ENCODE measurements at places on chromosomes 11 and 22.

DNA sequence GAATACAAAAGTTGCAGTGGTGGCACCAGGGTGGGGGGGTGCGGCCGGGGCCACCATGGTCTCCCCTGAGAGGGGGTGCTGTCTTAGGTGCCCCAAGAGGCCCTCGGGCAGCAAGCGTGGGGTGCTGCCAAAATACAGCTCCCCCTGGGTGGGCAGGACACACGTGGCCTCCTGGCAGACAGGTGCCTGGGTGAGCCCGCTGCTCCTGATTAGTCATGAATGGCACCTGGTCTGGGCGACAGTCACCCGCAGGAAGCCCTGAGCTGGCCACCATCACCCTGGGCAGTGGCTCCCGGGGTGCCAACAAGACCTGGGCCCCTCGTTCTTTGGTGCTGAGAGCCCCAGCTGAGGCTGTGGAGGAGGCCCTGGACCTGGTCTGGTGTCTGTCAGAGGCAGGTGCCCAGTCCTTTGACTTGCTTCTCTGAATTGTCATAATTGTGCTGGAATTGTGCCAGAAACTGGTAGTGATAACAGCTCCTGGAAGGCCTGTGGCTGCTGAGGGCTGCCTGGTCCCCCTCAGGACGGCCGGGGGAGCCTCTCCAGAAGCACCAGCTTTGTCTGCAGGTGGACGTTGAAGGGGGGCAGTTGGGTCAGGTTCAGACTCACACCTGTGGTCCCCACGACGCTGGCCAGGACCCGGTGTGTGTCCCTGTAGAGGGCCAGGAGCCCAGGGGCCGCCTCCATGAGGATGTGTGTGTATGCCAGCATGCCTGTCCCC lies 14.8 kb downstream of the ALG12 start:
- no peak for DNase-seq

- no peak for DNase-seq
Observed at GRCh38 chr11:123801765-123802164, 4.4 kb downstream of the OR6M1 start.

DNA sequence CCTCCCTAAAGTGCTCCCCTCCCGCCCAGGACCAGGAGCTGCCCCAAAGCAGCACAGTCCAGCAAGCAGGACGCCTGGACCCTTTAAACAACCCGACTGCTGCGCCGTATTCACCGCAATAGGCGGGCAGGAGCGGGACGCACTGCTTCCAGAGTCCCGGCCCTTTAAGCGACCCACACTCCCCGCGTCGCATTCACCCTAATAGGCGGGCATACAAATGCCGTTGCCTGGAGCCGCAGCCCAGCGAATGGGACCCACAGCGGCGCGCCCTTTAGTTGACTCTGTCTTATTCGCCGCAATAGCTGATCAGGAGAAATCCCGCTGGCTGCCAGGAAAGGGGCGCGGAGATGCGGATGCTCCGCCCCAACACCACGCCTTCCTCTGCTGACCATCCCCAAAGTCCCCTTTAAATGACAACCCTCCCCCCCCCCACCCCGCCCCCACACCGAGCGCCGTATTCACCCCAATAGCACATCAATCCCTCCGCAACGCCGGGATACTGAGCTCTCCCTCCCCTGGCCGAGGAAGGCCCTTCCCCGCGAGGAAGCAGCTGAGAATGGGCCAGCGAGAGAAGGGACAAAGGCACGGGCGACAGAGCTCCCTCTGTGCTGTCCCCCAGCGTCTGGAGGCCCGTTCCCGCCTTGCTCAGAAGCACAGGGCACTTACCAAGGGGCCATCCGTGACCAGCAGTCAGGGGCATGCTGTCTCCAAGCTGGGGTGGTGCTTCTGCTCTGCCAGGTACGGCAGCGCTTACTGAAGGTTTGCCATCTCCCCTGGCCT lies 4.7 kb downstream of the OSBPL5 start:
- peak; percentile 94 for DNase-seq

- no peak for DNase-seq
Observed at GRCh38 chr11:1943977-1944376, 3.2 kb upstream of the MRPL23 start.

- DNase-seq = no peak
Observed at GRCh38 chr22:41250127-41250526, 9.4 kb upstream of the CHADL start.

DNA sequence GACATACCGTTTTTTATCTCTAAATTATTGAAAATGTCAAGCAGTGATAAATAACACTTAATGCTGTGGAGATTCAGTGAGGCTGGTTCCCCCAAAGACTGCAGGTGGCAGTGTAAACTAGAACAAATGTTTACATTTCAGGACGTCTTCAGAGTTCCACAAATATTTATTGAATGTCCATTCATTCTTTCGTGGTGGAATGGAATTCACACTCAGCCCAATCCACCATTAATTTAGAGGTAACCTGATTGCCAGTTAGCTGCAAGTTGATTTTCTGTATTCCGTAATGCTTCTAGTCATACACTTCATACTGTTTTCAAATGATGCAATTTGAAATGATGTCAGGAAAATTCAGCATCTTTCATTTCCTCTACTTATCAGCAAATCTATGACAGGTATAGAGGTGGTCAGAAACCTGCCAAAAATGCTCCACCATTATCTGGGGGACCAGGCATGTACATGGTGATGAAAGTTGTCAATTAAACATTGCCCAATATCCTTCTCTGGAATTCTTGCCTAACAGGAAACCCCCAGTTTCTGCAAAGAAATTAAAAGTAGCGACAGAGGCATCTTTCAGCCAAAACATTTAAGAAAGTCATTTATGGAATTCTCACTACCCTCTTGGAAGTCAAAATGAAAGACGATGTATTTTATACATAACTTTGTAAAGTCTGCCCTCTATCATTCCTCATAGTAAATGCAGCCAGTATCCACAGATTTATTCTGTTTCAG lies 94.3 kb upstream of the BMAL1 start:
- DNase-seq = no peak

DNA sequence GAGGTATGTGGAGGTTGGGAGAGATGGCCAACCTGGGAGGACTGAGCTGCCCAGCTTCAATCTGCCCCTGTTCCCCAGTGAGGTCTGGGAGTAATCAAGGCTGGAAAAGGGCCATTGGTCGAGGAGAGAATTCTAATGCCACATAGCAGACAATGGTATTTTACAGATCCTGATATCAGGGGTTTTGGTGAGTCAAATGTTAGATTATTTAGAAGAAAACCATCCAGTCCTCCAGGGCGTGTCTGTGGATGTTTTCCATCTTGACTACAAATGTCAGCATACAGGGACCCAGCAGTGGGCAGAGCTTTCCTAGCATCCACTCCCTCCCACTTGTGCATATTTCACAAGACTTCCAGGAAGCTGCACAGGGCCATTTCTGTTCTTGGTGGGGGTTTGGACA lies 107.9 kb downstream of the SCN3B start:
- no peak for DNase-seq

DNA sequence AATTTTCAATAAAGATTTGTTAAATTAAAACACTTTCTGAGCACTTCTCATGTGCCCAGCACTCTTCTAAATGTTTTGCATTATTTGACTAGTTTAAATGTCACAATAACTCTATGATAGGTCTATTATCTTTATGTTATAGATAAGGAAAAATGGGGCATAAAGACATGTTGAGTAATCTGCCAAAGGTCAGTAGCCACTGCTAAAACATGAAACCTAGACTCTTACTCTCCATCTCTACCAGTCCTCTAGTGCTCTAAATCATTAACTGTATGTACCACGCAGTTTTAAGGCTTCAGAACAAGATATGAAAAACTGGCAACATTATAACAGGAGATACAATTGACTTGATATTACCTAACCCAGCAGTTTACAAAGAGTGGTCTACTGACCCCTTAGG lies 6.9 kb downstream of the RAB6A start:
- DNase-seq = no peak

DNA sequence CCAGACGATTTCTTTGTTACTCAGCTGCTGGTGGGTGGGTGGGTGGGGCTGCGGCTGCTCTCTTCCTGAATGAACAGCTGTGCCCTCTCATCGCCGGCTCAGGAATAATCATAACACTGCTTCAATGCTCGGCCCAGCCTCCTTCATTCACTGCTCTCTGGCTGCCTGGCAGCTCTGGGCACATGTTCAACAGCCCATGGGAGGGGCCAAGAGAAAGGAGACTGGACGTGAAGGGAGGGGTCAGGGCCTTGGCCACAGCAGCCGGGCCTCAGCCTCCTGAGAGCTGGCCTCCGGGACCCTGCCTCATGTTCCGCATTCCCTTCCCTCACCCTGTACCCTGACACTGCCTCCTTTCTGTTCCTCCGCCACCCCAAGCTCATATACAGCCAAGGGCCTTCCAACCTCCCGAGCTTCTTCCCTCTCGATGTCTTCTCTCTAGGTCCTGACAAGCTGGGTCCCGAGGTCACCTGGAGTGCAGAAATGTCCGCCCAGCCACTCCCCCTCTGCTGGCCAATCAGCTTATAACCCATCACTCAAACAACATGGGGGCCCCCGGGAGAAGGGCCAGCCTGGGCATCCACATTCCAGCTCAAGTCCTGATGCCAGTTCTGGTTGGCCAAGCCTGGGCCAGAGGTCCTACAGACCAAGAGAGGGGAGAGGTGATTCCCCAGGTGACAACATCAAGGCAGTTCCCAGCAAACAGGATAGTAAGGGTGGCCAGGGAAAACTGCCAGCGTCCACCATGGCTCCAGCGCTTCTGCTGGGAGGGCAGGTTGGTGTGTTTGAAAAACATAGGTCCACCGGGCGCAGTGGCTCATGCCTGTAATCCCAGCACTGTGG lies 3.2 kb upstream of the CSDC2 start:
- peak; percentile 92 for DNase-seq

GRCh38 chr11:111911563-111912401 lies at the start of gene CRYAB:
CRYAB (minus strand) TSS chr11:111911770; CDS start chr11:111911724, 46 bp downstream.
- peak; percentile 99 for DNase-seq

DNA sequence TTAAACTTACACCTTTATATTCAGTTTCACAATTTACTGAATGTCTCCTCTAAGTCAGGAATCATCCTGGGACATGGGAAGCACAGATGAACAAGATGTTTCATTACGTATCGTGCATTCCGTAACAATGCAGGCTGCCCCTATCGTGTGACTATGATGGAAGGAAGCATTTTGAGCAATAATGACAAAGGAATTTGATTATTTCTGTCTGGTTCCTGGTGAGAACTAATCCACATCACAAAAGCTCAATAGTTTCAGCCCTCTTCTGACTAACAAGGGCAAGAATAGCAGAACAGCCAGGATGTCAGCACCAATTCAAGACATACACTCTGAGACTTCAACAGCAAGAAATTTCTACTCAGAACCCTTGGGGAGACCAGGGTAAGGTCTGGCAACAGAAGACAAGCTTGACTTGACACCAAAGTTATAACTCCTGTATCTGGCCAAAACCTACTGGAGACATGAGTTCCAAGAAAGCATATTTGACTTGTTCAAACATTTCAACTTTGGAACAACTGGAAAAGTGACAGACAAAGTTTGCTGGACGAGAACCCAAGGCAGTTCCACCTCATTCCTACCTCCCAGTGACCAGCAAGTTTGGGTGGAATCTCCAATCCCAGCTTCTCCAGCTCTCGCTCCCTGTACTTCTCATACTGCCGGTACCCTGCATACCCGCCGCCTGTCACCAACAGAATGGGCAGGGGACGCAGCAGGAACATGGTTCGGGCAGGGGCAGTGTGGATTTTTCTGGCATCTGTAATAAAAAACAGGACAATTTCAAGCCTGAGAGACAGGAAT lies 14.3 kb downstream of the PISD start:
- no peak for DNase-seq

DNA sequence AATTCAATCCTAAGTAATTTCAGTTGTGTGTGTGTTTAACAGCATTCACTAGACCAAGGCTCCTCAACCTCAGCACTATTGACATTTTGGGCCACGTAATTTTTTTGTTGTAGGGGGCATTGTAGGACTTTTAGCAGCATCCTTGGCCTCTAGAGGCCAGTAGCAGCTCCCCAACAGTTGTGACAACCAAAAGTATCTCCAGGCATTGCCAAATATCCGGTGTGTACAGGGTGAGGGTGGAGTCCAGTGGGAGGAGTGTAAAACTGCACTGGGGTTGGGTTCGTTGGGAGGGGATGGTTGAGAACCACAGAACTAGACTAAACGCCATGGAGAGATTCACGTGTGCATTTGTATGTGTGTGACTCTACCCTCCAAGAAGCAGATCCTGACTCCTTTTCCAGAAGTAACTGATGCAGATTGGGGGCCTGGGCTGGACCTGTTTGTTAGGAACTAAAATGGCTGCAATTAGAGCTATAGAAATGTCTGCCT lies 5.9 kb upstream of the PHF21A start:
- no peak for DNase-seq

GRCh38 chr11:112614605-112615004 lies 346.6 kb upstream of the NCAM1 start:
- no peak for DNase-seq

GRCh38 chr11:119367661-119368120 lies 13.8 kb downstream of the USP2 start:
- DNase-seq = no peak

GRCh38 chr11:114315749-114316368 lies 19.7 kb downstream of the NNMT start:
- no peak for DNase-seq

GRCh38 chr22:29157759-29158535 lies 47.7 kb upstream of the EMID1 start:
- peak; percentile 29 for DNase-seq

- DNase-seq = no peak
Observed at GRCh38 chr22:30647536-30647935, 12.0 kb downstream of the SLC35E4 start.

GRCh38 chr22:43862074-43862881 lies at the start of gene SULT4A1:
SULT4A1 (minus strand) TSS chr22:43862513; CDS start chr22:43862382, 131 bp downstream.
- DNase-seq = no peak

- DNase-seq = no peak
Observed at GRCh38 chr11:17515443-17516176, 28.6 kb downstream of the USH1C start.

DNA sequence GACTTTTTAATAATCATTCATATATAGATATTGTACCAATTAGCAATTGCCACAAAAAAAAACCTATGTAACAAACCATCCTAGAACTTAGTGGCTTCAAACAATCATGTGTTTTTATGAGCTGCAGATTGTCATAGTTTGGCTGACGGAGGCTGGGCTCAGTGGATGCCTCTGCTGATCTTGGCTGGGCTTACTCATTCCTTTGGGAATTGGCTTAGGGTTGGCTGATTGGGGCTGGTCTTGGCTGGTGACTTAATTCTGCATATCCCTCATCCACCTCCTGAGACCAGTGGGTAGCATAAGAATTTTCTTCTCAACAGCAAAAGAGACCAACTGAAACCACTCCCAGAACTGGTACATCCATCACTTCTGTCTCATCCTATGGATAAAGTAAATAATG lies 57.9 kb upstream of the PHF21B start:
- DNase-seq = no peak

DNA sequence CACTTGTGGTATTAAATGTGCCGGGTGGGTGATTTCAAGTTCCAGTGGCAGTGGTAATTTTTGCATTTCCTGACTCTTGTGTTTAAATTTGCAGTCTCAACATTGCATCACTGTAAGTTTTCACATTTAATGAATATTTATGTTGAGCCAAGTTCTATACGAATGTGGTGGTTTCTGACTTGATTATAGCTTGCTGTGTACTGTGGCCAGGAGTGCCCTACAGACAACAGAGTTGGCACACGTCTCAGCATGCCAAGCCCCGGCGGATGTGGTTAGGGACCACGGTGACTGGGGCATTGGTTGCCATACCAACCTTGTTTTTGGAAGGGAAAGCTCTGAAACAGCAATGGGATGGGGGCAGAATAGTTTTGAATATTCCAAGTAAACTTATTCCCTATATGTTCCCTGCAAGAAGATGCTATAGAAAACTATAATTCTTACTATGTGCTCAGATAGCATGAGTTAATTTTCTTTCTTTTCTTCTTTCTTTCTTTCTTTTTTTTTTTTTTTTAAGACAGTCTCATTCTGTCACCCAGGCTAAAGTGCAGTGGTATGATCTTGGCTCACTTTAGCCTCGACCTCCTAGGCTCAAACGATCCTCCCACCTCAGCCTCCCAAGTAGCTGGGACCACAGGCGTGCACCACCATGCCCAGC lies 16.0 kb downstream of the ZNRF3 start:
- no peak for DNase-seq
